ENCODE measurements at places on chromosomes 1 and 21.

- DNase-seq = no peak
These were observed 458.7 kb upstream of the BRINP3 start for GRCh38 chr1:190936337-190936736.

DNA sequence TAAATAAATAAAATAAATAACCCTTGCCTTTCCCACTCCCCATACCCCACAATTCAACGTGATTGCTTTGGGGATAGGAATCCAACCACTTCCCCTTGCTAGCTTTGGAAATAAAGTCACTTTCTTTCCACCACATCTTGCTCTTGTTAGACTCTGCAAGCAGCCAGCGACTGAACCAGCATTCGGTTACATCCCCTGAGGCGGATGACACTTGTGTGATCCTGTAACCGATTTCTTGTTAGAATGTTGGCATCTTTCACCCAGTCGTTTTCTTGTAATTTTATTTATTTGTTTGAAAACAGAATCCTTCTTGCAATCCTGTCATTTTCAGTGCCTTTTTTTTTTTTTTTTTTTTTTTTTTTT, 1.6 kb upstream of the IFNGR2 start:
- peak; percentile 52 for DNase-seq

GRCh38 chr1:160884579-160884978, 401 bp downstream of the ITLN1 start:
- DNase-seq = no peak

GRCh38 chr1:206000641-206001339, 2.4 kb downstream of the RAB7B start:
- DNase-seq = peak; percentile 21

- DNase-seq = no peak
These were observed 3.8 kb upstream of the SLC50A1 start for GRCh38 chr1:155131856-155132255.

- no peak for DNase-seq
These were observed 430.9 kb downstream of the LTN1 start for GRCh38 chr21:28561772-28562171.

- peak; percentile 46 for DNase-seq
These were observed 608.5 kb upstream of the USP24 start for GRCh38 chr1:55823541-55824250.

GRCh38 chr1:91791103-91791502, 94.8 kb downstream of the TGFBR3 start:
- no peak for DNase-seq

GRCh38 chr1:97164276-97164639, 442.7 kb downstream of the PTBP2 start:
- DNase-seq = no peak

GRCh38 chr1:226662642-226663326, 76.3 kb downstream of the ITPKB start:
- DNase-seq = peak; percentile 92

DNA sequence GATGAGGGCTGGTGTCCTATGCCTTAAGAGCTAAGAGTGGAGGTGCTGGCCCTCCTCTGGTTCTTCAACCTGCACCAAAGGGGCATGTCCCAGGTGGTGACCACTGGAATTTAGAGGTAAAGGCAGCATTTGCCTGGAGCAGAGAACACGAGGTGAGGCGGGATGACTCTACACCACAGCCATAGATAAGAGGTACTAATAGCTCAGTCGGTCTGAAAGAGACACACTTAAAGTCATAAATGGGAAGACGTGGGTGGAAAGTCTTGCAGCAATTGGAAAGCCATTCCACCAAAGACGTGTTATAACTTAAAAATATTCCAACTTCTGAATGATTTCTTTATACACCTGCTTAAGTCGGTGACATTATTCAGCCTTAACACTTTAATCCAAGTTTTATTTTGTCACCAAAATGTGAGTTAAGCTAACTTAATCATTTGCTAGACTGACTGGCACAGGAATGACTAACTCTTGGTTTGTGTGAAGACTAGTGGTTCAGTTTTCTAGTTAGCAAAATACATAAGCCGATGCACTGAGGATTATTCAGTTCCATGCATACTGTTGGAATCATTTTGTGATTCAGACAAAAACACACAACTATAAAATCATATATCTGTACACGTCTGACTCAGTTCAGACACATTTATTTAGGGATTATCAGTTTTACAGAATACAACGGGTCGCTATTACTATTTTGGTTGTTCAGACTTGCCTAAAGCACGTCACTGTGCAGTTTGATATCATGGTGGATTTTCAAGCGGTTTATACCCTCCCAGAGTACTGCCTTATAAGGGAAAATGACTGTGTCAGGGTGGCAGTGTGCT, 4.6 kb upstream of the ETS2 start:
- DNase-seq = no peak

DNA sequence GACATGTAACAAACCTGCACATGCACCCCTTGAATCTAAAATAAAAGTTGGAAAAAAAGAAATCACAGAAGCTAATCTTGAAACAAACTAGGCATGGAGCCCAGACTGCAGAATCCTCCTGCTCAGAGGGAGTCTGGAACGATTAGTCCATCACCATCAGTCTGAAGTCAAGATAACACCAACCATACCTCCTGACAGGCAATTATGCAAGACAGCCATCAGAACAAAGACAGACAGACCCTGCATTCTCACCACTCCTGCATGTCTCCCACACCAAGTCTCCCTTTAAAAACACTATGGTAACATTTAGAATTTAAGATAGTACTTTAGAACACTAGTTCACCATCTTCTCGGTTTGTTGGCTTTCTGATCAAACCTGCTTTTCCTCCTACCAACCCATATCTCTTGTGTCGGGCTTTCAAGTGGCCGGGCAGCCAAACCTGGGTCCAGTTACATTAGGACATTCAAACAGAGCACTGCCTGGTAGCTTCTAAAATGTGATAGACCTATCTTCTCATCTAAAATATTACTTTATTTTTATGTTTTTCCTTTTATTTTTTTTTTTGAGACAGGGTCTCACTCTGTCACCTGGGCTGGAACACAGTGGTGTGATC, 10.1 kb downstream of the YARS1 start:
- no peak for DNase-seq

- no peak for DNase-seq
These were observed 1.8 kb downstream of the ELAPOR1 start for GRCh38 chr1:109115685-109116084.

GRCh38 chr1:20430355-20431175, 55.4 kb downstream of the CAMK2N1 start:
- DNase-seq = peak; percentile 52

DNA sequence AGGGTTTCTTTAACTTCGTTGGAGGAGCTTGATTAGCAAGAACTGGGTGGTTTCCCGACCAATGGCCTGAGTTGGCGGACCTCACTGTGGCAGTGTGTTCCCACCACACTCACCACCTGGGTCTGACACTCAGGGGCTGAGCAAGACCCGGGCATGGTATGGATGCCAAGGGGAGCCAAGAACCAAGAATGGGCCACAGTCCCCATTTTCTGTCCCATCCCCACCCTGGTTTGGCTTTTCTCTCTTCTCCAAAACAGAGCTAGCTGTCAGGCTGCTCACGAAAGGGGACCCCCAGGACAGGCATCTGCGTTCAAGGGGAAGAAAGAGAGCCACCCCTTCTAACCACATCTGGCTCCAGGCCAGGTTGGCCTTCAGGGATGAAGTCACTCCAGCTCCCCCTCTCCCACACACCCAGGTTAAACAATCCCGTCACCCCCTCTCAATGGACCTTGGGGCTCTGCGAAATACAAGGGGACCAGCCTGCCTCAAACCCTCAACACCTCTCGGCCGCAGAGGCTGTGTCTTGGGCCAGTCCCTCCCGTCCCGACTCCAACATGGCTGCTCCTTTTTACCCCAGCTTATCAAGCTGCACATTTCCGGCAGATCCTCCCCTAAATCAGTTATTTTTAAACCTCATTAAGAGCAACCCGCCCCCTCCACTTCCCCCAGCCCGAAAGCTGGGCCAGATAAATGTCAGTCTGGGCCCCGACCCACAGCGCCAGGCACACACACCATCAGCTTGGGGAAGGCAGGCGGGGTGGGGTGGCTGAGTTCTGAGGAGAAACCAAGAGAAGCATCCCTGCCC, 3.4 kb downstream of the TAGLN2 start:
- no peak for DNase-seq

DNA sequence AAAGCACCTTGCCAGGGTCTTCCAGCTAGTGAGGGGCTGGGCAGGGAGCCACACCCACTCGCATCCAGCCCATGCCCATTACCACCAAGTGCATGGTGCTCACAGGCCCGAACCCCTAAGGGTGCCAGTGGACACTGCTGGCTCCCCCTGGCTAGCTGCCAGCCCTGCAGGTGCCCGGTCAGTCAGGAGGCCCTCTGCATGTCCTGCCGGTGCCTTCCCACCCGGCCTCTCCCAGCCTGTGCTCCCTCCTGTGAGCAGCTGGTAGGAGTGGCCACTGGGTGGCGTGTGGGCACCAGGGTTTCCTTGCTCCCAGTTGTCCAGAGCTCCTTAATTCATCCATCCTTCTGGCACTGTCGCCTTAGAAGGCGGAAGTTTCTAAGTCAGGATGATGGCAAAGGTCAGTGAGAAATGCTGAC, 33.4 kb downstream of the QSOX1 start:
- DNase-seq = peak; percentile 76

GRCh38 chr1:207992677-207993236, 81.8 kb upstream of the CD34 start:
- no peak for DNase-seq

DNA sequence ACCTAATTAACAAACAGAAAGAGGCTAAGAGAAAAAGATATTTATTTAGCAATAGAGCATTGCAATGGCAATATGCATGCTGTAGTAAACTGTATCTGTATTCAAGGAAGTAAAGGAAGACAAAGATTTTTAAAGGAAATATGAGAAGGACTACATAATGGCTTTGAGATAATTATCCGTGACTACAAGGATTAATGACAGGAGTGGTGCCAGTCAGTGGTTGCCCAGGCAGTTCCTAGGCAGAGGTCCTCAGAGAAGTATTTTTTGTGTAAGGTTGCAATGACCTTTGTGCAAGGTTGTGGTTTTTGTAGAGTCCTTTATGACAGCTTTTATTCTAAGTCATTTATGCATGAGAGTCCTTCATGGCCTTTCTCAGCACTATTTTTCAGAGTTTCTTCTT, 711.1 kb upstream of the CHRM3 start:
- DNase-seq = no peak

DNA sequence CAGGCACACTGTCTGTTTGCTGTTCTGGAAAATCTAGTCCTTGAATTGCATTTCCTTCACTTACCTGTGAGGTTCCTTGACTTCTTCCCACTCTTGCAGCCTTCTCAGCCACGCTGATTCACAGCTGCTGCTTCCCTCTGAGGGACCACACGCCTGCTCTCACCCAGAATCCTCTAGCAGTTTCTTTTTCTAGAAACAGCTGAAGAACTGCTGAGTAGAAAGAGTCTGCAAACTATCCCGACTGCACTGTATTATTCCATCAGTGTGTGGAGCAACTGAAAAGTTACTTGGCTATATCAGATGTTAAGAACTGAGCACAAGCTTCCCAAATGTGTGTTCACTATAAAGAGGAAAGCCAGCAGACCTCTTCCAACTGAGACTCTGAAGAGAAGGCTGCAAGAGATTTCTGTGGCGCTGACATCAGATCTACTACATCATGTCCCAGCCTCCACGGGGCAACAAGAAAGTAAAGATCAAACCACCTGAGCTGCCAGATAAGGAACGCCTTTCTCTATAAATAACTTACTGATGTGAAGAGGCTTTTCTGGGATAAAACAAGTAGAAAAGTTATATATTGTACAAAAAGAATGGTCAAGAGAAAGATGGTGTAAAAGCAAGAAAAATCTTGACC, 226.6 kb downstream of the RERE start:
- peak; percentile 29 for DNase-seq

DNA sequence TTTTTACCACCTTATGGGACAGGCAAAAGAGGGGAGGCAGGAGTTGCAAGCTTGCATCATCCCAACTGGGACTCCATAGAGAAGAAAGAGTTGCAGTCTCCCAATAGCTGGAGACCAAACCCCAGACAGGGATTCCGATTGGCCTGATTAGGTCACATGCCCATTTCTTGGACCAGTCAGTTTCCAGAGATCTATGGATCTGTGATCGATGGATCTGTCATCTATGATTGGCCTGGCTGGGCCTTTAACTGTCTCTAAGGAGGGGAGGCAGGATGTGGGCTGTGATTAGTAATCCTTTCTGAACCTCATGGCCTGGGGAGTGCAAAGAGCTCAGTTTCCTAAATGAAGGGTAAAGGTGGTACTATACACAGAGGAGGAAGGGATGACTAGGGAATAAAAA, 252.1 kb downstream of the MATN1 start:
- no peak for DNase-seq

- DNase-seq = peak; percentile 96
These were observed 8.8 kb downstream of the UBE2J2 start for GRCh38 chr1:1264868-1265272.

GRCh38 chr1:230632273-230632873, 9.9 kb upstream of the COG2 start:
- peak; percentile 25 for DNase-seq

DNA sequence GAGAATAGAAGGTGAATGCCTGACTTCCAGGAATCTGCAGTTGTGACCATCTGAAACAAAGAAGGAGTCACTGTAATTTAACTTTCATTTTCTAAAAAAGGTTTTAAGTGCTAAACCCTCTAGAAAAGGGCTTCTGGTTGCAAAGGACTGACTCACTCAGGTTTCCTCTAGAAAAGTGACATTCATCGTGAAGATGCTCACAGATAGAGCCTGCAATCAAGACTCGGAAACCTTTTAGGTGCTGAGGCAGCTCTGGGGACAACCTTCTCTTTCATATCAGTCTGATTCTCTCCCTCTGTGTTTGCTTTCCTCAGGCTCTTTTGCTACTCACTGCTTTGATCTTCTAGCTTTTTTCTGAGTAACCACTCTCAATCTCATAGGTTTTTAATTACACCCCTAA, 8.2 kb downstream of the BCL9 start:
- DNase-seq = no peak

DNA sequence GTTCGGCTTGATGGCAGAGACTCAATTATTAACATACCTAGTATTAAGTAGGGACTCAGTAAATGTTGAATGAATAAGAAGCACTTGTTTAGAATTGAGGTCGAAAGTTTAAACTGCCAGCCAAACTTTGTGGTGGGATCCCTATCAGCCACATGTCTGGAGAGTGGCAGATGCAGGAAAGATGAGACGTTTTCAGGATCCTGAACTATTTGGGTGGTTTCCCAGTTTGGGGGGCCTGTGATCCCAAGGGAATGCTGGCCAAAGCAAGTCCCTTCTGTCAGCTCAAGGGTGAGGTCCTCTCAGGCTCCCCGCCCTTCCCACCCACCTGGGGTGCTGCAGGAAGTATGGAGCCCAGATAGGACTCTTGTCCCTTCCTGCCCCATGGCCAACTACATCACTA, 38.6 kb downstream of the KCNC4 start:
- DNase-seq = no peak

DNA sequence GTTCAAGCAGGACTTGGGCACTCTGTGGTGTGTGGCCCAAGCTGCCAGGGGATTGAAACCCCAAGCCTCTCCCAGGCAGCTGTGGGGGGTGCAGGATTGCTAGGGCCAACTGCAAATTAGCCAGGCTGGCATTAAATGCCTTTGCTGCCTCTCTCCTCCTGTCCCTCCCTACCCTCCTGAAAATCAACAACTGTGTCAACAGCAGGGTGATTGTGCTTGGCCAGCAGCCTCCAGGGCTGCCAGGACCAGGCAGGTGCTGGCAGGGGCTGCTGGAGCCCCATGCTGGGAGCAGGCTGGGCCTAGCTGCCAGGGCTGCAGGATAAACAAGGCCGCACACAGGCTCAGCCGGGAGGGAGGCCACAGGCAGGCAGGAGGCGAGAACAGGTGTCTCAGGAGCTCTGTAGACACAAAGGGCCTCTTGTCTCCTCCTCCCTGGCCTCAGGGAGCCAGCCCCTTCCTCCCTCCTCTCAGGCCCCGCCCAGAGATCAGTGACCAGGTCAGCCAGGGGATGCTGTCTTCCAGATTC, 11.4 kb downstream of the SOX13 start:
- DNase-seq = no peak
